Midbrain (tissue), 1 donor: ENCODE measurements at places on chromosomes 2 and 18.

DNA sequence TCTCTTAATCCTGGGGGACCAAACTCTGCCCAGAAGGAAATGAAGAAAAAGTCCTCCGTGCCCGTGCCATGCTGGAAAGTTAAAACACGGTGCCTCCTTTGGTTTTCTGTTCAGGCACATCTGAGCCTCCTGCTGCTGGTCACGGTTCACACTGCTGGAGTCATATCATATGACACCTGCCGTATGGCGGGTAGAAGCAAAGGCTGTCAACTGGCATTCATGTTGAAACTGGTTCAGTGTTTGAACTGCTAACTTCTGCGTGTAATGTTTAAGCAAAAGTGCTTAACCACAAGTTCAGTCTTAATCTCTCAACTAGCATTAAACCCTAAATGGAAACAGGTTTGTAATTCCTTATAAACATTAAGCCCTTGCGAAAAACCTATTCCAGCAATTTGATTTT is 3.1 kb downstream of the STK39 start:
- DNase-seq = no peak

- no peak for DNase-seq
Measured at GRCh38 chr2:236180076-236180816, 12.1 kb upstream of the GBX2 start.

DNA sequence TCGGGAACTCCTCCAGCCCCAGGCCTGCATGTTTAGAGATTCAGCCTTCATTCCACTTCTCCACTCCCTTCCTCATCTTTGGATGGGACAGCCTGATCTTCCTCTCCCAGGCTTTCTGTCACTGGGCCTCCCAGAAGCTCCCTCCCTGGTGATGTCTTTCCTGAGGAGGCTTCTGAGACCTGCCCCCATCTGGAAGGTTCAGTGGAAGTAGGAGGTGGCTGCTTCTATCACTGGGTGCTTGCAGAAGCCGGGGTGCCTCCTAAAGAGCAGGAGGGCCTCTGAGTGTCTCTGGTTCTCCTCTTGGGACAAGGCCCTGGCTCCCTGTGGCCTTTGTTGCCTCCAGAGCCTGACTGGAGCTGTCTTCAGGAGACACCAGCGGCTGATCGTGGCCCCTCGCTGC is 108.7 kb downstream of the CELF4 start:
- no peak for DNase-seq

GRCh38 chr2:200405599-200406298 is 99.3 kb downstream of the SPATS2L start:
- DNase-seq = no peak

- no peak for DNase-seq
Measured at GRCh38 chr2:107215401-107216350, 329.7 kb upstream of the ST6GAL2 start.

- DNase-seq = no peak
Measured at GRCh38 chr2:172430678-172431077, 3.3 kb downstream of the ITGA6 start.

- peak; percentile 84 for DNase-seq
Measured at GRCh38 chr2:171893824-171894611, at the start of gene SLC25A12. Gene SLC25A12 (minus strand): TSS chr2:171894244. CDS start chr2:171894214, 30 bp downstream.

DNA sequence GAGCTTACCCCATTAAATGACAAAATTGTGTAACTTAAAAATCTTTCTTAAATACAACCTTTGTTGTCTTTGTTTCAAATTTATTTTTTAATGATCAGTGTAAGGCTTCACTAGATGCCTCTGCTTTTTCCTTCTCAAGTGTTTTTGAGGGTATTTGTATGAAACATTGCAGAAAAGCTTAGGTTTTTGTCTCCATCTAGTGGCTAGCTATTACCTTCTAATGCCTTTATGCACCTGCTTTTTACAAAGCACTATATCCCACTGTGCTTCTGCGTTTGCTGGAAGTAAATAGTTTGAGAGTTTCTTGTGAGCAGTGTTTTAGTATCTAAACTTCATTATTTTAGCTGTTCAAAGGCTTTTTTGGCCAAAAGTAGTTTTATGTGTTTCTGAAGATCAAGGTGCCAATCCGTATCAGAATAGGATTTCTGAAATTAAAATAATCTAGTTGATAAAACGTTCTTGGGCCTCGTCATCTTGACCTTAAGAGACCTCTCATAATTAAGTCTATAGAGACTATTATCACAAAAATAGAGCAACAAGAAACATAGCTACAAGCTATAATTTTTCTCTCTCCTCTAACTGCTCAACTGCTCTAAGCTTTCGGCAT is 47.0 kb downstream of the IWS1 start:
- DNase-seq = peak; percentile 57

- DNase-seq = no peak
Measured at GRCh38 chr2:73268830-73269685, 15.2 kb downstream of the FBXO41 start.

DNA sequence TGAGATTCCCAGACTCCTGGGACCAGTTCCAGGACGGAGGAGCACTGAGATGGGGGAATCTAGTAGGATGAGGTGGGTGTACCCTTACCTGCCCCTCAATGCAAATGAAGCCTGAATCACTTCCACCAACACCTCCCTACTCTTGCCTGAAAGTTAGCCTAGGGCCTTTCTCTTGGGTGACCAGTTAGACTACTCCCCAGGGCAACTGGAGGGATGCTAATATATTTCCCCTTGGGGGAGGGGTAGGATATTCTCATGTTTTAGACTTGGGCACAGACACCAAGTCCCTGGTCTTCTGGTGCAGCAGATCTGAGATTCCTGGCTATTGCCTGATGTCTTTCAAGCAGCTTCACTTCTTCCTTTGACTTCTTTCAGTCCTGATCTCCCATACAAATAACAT is 334.5 kb downstream of the ALK start:
- no peak for DNase-seq

- DNase-seq = no peak
Measured at GRCh38 chr2:112686348-112687217, 34.2 kb upstream of the NT5DC4 start.

- no peak for DNase-seq
Measured at GRCh38 chr2:19649142-19649541, 252.6 kb downstream of the TTC32 start.

- peak; percentile 1 for DNase-seq
Measured at GRCh38 chr2:201882353-201883090, 76.2 kb downstream of the CDK15 start.

DNA sequence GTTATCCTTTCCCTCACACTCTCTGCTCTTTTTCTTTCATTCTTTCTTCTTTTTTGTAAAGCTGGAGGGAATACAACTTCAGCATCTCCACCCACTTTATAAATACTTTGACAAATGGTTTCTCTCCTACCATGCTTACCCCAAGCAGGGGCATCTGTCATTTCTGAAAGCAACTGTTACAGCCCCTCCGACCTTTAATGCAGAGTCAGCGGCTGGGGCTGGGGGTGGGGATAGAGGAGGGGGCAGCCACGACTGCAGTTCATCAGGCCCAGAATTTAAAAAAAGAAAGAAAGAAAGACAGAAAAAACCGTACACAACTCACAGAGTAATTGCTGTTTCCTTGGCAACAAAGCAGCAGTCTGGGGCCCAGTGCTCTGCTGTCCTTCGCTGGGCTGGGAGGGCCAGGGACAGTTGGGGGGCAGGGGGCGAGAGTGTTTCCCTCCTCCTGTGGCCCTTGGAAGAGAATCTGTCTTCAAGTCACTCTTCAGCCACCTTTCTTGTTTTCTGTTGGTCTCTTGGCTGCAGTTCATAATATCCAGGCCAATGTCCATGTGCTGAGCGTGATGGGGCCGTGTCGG is 53.8 kb downstream of the CELF4 start:
- DNase-seq = no peak

DNA sequence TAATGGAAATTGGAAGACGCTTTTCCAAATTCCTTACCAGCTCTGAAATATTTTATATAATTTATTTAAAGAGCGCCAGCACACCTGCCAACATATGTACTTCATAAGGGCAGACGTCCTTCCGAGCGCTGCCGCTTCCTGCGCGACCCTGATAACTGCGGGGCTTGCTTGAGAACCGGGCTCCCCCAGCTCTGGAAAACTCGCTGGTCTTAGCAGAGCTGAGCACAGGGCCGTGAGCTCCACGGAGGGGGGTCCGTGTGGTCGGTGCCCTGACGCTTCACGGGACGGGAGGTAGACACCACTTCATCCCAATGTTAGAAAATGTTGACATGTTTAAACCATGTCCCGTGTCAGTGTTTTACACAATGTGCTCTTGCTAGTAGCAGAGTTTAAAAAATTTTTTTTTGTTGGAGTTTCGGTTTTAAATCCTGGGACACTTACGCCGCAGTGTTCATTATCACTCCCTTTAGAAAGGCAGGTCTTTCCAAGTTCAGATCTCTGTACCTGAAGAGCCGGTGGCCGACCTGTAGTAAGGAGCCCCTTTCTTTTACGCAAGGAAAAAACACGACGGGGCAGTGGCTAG is 1.6 kb downstream of the NFATC1 start:
- no peak for DNase-seq

GRCh38 chr2:100352521-100352920 is 30.2 kb upstream of the LONRF2 start:
- DNase-seq = no peak

GRCh38 chr2:118913131-118913802 is 28.7 kb upstream of the MARCO start:
- DNase-seq = no peak

- no peak for DNase-seq
Measured at GRCh38 chr18:45666520-45666919, 51.2 kb downstream of the SLC14A2 start.
